Stimulated activated CD8-positive, alpha-beta memory T cell treated with anti-CD3 and anti-CD28 coated beads, Interleukin-4, amount 100 ng/mL, for 4 hours (primary cell): ENCODE measurements at places on chromosomes 1 and 21.

GRCh38 chr1:1203561-1204424, 2.6 kb downstream of the TNFRSF18 start:
- no peak for DNase-seq

DNA sequence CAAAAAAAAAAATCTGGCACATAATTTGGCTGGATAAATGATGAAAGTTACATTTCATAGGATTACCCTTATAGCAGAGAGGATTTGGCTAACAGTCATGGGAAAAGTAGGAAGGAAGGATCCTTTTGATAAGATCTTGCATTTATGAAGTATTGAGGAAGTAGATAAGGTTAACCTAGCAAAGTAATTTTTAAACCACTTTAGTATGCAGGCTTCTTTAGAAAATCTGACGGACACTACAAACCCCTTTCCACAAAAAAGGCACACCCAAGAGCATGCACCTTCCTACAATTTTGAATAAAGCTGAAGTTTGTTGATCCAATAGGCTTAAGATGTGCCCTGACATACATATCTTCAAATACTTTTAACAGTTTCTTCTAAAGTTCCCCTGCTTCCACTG, 275.2 kb downstream of the GRIK1 start:
- no peak for DNase-seq

DNA sequence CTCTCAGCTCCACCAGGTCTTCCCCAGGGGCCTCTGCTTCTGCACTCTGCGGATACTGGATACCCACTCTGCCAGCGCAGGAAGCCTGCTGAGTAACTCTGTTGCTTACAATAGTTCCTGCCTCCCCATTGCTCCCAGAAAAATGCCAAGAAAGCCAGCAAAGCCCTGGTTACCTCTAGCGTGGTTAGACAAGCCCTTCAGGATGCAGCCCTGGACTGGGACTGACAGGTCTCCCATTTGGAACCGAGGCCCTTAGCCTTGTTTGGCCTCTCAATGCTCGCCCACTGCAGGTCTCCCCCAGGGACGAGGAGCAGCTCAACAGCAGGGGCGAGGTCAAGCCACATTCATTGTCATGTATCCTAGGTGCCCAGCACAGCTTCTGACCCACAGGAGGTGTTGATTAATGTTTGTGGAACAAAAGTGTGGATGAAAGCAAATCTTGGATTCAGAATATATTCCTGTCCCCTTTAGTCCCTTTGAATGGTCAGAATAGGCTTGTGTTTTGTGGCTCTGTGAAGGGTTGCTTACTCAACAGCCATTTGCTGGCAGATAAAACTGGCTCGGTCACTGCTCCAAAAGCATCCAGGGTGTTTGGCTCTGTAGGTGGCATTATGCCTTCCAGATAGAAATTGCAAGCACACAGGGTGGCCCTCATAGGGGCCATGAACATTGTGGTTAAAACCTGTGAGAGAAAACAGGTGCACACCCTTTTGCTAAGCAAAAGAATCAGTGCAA, 58.9 kb downstream of the C1orf198 start:
- DNase-seq, result no peak

DNA sequence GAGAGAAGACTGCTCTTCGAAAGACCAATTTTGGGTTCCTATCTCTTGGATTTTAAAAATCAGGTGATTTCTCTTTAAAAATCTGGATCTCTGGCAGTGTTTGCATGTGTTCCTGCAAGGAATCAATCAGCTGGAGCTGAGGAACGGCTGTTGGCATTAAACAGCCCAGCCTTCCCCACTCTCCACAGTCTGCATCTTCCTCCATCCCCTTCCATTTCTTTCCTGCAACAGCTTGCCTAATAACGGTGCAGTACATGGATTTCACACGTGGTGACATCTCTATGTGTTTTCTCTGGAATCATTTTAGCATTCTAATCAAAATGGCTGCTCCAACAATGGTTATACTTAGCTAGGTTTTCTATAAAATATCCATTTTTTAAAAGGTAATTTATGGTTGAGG, 20.0 kb downstream of the RIPPLY3 start:
- no peak for DNase-seq

- no peak for DNase-seq
These were observed 6.7 kb downstream of the CITED4 start for GRCh38 chr1:40855513-40855912.

- no peak for DNase-seq
These were observed 33.3 kb downstream of the EIF2D start for GRCh38 chr1:206578978-206579374.

DNA sequence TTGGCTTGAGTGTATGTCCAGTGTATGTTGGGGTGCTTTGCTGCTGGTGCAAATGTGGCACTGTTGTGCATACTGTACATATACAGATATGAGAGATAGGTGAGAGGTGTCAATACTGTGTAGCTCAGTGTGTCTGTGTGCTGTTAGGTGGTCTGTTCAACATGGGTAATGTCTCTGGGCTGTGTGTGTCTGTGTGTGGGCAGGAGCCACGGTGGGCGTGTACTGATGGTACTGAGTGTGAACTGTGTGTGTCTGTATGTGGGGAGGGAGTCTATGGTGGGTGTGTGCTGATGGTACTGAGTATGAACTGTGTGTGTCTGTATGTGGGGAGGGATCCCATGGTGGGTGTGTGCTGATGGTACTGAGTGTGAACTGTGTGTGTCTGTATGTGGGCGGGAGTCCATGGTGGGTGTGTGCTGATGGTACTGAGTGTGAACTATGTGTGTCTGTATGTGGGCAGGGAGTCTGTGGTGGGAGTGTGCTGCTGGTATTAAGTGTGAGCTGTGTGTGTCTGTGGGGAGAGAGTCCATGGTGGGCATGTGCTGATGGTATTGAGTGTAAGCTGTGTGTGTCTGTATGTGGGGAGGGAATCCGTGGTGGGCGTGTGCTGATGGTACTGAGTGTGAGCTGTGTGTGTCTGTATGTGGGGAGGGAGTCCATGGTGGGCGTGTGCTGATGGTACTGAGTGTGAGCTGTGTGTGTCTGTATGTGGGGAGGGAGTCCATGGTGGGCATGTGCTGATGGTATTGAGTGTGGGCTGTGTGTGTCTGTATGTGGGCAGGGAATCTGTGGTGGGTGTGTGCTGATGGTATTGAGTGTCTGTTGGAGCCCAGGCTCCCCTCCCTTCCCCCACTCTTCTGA, 32.2 kb upstream of the FOXO6 start:
- no peak for DNase-seq

GRCh38 chr1:10232163-10232562, 21.8 kb downstream of the KIF1B start:
- DNase-seq, result no peak

DNA sequence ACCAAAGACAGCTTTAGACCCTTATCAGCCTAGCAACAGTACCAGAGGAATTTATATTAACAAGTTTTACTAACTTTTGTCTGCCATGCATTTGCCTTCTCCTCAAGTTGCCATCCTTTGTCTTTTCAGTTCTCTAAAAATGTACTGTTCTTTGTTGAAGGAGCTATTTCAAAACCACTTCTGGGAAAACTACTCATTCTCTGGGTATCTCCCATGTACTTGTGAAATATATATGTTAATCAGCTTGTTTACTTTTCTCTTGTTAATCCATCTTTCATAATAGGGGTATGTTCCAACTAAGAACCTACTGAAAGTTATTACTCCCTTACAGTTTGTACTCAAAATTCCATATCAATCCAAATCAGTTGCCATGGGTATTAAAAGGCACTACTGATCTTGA, 16.3 kb downstream of the DPYD start:
- DNase-seq, result no peak

DNA sequence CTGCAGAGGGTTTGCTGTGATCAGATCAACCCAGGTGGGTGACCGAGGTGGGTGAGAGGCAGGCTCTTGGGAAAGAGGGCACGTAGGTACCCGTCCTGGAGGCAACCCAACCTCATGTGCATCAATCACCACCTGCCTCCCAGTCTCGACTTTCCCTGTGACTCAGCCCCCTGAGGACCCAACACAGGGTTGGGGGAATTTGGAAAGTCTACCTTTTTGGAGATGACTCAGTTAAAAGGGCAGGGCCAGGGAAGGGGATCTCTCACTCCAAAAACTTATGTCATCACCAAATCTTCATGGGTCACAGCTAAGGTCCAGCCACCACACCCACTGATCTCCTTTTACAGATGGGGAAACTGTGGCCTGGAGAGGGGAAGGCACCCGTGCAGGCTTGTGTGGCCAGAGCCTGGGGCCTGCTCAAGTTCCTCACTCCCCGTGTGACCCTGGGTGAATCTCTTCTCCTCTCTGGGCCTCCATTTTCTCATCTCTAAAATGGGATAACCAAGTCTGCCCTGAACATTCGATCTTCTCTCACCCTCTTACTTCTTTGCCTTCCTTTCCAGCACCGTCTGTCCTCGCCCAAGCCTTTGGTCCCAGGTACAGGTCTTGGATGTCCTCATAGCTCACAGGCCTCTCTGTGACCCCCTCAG, 34.6 kb upstream of the WNT4 start:
- no peak for DNase-seq

DNA sequence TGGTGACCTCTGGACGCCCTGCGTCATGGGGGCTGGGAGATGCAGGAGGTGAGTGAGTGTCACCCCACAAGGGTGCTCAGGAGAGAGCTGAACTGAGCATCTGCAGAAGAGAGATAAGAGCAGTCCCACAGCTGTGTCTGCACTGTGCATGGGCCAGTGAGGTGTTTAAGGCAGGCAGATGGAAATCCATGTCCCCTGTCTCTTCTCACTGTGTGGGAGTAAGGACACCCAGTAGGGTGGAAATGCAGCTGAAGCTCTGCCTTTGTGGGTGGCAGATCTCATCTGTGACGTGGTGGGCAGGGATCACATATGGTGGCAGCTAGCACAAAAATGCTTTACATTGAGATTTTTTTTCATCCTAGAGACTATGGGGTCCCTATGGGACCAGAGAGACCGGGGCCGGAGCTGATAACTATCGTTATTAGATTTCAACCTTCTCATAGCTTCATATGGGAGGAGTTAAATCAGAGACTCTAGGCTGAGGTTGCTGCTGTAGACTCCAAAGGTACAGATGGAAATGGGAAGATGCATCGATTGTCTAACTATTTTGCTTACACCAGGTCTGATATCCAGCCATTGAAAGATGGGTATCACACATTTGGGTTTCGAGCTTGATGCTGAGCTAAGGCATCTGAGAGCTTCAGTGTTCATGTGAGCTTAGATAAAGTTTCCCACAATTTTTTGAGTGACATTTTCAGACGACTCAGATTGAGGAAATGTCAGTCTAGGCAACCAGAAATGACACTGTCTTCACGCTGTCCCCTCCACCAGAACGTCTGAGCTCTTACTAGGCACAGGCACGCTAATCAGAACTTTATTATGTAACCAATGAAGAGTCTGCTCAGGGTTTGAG, 65.3 kb upstream of the PSEN2 start:
- no peak for DNase-seq

DNA sequence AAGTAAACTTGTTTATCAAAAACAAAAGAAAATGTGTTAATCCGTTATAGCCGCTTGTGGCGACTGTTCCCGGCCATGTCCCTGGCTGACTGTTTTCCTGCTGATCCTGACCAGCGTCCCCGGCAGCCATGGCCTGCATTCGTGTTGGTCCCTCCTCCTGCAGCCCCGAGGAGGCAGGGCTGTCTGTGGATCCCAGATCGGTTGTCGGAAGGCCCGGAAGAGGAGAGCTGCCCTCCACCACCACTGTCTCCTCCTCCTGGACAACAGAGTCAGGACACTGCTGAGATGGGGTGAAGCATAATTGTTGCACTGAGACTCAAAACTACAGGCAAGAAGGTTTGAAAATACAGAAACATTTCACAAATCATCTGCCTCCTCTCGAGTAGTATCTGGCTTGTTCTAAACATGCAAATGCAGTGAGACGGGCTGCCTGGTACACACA, 3.6 kb upstream of the MXRA8 start:
- DNase-seq, result no peak

DNA sequence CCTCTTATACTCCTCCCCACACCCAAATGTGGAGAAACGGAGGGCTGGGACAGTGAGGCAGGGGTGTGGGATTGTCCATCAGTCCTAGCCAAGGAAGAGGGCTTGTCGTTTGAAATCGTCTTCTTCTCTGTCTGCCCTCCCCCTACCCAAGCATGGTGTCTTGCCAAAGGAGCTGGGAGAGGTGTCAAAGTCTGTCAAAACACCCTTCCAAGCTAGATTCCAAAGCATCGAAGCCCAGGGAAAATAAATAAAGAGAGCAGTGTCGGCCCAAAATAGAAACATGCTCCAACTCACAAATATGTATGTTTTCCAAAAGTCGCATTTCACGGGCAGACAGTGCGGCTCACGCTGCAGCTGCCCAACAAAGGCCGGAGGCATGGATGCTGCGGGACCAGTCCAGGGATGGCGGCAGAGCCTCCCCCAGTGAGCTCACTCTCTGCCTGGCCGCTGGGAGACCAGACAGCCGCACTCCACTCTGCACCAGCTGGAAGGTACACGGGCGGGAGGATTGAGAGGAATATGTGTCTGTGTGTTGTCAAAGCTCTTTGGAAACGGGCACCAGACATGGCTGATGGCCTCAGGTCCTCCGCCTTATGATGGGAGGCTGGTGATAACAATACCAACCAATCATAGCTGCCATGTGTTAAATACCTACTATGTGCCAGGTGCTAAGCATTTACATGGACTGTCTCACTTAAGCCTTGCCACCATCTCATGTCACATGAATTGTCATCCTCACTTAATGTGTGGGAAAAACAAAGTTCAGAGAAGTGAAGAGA, 3.9 kb downstream of the DISP3 start:
- no peak for DNase-seq

GRCh38 chr1:161342821-161343220, 24.9 kb downstream of the CFAP126 start:
- no peak for DNase-seq

- no peak for DNase-seq
These were observed 70.7 kb downstream of the ABCA4 start for GRCh38 chr1:94050254-94050653.

GRCh38 chr1:46285730-46286477, 17.5 kb downstream of the LRRC41 start:
- no peak for DNase-seq

DNA sequence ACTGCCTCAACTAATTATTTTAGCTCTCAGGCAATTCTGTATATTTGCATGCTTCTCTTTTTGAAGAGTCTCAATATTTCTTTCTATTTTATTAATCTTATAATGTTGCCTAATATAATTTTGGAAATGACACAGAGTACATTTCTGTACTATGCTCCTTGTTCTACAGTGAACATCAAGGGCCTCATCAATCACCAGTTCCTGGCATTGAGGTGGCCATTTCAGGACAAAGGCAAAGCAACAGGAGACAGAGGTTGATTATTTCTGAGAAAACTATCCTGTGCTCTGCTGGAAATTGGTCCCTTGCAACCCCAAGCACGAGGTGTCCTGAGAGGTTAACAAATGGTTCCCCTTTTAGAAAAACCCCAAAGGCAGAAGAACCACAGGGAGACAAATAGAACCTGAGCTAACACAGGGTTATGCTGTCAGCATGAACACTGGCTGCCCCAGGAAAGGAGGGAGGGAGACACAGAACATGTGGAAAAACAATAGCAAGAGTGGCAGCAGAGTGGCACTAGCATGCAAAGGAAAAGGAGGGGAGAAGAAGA, 63.9 kb upstream of the VAV3 start:
- no peak for DNase-seq

DNA sequence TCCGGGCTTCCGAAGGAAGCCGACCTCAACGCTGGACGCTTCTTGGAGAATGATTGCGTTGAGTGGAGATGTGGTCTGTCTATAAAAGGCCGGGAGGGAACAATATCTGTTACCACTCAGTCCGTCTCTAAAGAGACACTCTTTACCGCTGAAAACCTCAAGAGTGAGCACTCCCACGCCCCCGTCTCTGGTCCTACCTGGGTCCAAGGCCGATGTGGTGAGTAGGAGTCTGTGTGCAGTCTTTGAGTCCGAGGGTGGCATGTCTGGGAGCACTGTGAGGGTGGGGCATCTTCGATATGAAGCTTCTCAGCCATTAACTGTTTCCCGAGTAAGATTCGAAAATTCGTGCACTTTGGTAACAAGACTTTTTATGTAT, 576 bp downstream of the ZFP69 start:
- DNase-seq, result no peak
